ENCODE measurements at places on chromosomes 13 and 19.
A peak's percentile ranks its signal among the peaks of the same experiment; 100 is the strongest.

DNA sequence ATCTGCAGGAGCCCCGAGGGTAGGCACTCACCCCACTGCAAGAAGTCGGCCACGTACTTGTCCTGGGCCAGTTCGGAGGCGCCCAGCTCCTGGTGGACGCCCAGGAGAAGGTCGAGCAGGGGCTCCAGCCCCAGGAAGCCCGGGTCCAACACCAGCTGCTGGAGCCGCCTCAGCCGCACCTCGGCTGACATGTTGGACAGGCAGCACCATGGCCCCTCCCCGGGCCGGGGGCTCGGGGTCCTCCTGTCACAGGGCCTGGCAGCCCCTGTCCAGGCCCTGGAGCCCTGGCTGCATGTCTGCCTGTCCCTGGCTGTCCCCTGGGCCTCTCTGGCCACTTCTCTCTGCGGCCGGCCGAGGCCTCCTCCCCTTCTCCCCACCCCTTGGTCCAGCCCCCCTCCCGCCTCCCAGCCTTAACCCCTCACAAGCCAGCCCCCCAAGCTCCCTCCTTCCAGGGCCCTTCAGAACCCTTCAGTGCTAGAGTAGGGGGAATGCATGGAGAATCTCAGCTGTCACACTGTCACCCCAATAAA is at the start of gene DMPK:
Gene DMPK (minus strand): TSS at position 329 of the 530 bp plus-strand sequence. CDS start 138 bp downstream, at position 191.
- DNase-seq: no peak

DNA sequence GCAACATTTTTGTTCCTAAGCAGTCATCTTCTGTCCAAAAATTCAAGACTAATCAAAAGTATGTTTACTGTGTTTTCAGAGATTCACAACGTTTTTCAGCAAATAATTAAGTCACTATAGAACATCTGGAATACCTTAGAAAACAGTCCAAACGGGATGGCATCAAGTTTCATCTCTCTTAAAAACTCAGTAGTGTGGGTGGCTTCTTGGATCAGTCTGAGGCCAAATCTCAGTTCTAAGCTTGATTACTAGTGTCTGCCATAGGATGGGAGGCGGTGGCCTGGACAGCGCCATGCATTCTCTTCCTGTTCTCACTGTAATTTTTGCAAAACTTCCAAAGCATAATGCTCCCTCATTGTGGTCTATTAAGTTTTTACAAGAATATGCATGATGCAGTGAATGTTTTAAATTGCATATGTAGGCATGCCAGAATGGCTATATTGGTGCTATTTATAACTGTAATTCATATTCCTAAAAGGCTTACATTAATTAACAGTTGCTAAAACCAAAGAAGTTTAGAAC is 37.1 kb downstream of the ANKRD10 start:
- no peak for DNase-seq

GRCh38 chr13:113636266-113636963 is 21.6 kb downstream of the ATP4B start:
- no peak for DNase-seq

- DNase-seq: no peak
Measured at GRCh38 chr13:28532388-28533124, 37.6 kb upstream of the FLT1 start.

DNA sequence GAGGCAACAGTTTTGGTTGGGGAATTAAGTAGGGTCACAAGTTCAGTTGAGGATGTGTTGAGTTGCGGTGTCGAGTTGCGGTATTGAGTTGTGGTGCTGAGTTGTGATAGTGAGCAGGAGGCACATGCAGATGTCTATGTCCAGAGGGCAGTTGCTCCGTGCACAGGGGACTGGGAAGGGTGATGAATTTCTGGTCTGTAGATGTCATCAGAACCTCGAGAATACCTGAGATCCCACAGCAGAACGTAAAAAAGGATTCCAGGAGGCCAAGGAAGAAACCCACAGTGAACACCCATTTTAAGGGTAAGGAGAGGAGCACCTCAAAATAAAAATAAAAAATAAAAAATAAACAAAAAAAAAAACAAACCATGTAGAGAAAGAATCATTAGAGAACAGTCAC is 354.4 kb upstream of the ARGLU1 start:
- no peak for DNase-seq

DNA sequence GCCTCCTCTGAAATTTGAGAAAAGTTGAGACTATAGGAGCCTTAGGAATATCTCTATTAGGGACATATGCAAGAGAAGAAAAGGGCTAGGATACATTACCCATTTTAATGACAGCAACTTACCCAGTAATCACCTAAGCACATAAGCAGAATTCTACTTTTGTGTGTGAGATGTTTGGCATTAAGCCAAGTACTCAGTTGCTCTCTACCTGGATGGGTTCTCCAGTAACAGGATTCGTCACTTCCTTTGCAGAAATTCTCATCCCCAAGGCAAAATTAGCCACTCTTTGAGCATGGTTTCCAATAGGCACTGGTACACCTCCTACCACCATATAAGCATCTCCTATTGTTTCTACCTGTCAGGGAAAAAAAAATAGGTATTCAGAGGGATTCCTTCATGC is 95.1 kb downstream of the C13orf42 start:
- no peak for DNase-seq

GRCh38 chr19:7337380-7338194 is 11.2 kb upstream of the ARHGEF18 start:
- DNase-seq: no peak

GRCh38 chr13:78187781-78188180 is 269.1 kb upstream of the EDNRB start:
- DNase-seq: no peak

DNA sequence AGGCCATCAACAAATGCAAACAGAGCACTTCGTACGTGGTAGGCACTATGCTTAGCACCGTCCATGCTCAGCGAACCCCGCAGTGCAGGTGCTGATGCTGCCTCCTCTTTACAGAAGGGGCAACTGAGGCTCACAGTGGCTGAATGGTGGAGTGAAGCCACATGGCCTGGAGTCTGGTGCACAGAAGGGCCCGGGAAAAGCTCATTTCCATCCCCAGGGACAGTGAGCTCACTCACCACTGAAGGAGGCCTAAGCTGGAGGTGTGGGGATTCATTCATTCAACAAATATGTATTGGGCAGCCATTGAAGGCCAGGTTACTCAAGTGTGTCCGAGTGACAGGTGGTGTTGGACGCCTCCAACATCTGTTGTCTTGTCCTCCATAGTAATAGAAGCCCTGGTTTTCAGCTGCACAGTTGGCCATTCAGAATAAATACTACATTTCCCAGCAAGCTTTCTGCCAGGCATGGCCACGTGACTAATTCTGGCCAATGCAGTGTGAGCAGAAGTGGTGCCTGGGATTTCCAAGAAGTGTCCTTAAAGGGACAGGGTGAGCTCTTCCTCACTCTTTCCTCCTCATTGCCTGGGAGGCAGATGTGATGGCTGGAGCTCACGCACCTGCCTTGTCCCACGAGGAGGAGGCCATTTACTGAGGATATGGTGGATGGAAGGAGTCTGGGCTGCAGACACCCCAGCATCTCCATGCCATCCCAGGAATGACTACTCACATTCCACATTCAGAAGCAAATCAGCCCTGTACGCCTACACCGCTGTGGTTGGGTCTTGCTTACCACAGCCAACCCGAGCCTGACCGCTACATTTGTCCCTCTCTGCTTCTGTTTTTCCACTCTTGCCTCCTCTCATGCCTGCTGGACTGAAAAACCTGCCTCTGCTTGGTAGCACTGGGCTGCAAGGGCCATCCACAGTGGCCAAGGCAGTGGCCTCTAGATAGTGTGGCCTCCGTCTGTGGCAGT is 2.3 kb upstream of the ZNRF4 start:
- DNase-seq: no peak

DNA sequence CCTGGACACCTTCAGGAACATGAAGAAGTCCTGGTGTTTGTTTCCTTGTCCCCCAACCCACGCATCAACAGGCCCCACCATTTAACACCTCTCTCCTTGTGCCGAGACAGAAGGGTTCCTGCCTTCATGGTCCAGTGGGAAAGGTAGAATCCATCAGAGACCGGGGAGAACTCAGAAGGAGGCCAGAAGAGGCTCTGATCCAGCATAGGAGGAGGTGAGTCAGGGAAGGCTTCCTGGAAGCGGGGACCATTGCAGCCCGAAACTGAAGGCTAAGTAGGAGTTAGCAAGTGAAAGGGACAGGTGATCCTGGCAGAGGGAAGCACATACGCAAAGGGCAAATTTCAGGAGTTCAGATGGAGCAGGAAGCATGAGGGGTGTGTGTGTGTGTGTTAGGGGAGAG is 484 bp downstream of the ICAM3 start:
- no peak for DNase-seq

DNA sequence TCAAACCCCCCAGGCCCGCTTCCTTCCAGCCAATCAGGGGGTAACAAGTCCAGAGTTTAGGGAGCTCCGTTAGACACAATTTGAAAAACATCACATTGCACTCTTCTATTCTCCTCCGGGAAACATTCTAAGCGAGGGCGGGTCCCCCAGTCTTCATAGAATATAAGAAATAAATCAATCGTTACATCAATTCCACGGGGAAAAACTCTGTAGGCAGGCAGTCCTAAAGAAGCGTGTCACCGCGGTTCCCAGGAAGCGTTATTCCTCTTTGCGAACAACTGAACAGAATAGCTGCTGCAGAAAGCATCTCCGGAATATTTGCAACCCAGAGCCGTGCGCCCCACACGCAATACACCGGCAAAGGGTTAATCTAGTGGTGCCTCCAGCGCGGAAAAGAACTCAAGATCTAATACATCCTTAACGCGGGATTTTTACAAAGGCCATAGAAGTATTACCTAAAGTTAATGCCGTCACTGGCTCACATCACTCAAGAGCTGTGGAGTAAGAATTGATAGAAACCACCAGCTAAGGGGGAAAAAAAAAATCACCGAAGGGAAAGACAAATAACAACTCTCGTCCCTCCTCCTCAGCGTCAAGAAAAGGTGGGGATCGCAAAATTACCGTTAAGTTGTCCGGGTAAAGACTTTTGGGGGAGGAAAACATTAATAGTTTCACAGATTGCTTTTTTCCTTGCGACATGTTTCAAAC is 65.1 kb downstream of the KCNRG start:
- peak; percentile 33 for DNase-seq

DNA sequence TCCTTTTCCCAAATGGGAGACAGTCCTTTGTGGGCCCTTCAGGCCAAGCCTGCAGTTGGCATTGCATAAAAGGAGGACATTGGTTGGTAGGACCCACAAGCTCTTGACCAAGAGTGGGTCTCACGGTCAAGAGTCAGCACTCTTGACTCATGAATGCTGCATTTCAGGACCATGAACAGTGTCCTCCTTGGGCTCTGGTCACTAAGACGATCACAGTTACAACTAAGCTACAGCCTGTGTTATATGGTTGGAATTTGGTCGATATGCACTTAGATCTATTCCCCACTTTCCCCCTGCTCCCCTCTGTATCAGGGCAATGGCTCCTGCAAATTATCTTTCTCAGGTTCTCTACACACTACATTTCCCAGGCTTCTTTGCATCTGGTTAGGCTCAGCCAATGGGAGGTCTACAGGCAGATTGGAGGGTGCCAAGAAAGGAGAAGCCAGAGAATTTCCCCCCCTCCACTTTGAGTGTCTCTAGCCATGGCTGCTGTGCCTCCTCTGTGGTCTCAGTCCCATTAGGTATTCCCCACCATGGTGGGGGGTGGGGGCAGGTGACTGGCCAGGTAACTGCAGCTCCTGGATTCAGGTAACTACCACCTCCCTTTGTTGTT is 3.1 kb upstream of the OLFM2 start:
- DNase-seq: no peak

GRCh38 chr19:6533000-6533328 is 2.1 kb downstream of the TNFSF9 start:
- DNase-seq: no peak

DNA sequence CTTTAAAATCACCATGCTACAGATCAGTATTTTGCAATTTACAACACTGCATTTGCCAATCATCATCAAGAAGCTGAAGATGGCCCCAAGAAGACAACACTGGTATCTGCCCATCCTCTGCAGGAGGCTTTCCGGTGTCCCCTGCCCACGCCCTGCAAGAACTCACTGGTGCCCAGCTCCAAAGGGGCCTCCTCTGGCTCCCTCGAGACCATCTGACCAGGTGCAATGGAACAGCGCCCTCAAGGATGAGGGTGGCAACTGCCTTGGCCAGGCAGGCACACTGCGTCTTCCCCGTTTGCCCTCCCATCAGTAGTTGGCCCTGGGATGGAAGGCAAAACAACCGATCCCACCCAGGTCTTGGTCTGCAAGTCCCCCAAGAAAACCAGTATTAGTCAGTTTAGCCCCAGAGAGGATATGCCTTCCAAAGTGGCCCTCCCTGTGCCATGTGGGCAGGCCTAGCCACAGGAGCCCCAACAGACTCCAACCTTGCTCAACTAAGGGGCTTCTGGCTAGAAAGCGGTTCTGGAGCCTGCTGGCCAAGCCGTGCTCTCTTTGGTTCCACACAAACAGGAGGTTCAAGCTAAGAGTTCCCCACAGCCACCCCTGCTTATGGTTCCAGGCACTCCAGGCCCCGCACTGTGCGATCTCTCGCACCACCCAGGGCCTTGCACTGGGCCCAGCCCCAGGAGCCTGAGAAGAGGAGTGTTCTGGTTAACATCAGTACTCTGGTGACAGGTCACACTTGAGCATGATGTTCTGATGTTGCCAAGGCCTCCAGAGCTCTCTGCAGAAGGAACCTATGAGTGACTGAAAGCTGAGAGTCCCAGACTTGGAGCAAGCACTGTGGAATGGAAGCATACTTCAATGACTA is 4.7 kb downstream of the PCID2 start:
- DNase-seq: no peak

- DNase-seq: no peak
Measured at GRCh38 chr13:33785384-33785783, 32.6 kb upstream of the RFC3 start.

DNA sequence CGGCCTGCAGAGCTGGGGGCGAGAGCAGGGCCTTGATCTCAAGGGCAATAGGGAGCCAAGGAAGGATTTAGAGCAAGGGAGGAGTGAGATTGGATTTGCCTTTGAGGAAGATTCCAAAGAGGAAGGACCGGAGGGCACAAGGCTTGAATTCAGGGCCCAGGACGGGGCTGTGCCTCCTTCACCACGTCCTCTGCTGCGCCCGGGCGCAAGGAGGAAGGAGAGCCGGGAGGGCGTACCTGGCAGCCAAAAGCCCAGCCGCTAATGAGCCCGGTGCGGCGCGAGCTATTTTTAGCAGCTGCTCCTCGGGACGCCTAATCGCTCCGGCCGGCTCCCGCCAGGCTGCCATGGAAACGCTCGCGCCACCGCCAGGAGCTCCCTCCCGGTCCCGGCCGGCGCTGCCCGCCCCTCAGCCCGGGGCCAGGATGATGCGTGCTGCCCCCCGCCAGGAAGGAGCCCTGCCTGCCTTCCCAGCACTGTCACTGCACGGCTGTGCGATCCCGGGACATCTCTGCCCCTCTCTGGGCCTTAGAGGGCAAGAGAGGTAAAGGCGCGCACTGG is 31.3 kb downstream of the TINCR start:
- DNase-seq: no peak

DNA sequence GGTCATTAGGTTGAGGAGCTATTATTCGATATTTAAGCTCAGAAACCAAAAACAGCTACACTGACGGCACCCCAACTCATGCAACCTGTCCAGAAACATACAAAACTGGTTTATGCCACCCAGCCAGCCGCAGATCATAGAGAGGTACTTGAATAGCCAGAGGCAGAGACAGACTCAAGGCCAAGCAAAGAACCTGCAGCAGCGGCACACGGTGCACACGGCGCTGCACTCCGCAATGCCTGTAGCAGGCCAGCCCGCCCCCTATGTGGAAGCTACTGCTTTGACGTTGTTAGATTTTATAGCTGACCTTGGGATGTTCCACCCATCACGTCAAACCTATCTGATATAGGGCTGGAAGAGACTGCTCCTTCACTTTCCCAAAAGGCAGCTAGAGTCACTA is 11.9 kb upstream of the DHRS12 start:
- no peak for DNase-seq

GRCh38 chr19:34734537-34735103 is 577 bp downstream of the ZNF181 start:
- no peak for DNase-seq
